ENCODE measurements at places on chromosomes 1 and 21.
A peak's percentile ranks its signal among the peaks of the same experiment; 100 is the strongest.

- DNase-seq = no peak
These were observed 209.7 kb upstream of the ST6GALNAC5 start for GRCh38 chr1:76657623-76658022.

GRCh38 chr1:36137776-36138175, 11.5 kb downstream of the TRAPPC3 start:
- no peak for DNase-seq

GRCh38 chr21:42980312-42981213, 6.2 kb downstream of the PKNOX1 start:
- DNase-seq = no peak

- DNase-seq = no peak
These were observed 71.5 kb downstream of the USP24 start for GRCh38 chr1:55143684-55144083.

DNA sequence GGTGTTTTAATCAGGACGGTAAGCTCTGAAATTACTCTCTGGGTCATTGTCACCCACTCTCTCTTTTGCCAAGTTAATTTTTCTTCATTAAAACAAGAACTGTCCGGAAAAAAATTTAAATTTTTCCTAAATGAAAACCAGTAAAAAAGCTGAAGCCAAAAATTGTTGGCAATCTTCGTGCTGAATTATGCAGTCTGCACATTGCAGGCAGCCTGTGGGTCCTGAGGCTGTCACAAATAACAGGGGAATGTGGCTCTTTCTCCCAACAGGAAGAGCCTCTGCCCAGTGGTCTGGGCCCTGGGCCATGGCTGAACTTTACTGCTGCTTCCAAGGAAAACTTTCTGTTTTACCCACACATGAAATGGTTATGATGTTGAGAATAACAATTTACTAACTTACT, 153.9 kb upstream of the SPAG17 start:
- no peak for DNase-seq

DNA sequence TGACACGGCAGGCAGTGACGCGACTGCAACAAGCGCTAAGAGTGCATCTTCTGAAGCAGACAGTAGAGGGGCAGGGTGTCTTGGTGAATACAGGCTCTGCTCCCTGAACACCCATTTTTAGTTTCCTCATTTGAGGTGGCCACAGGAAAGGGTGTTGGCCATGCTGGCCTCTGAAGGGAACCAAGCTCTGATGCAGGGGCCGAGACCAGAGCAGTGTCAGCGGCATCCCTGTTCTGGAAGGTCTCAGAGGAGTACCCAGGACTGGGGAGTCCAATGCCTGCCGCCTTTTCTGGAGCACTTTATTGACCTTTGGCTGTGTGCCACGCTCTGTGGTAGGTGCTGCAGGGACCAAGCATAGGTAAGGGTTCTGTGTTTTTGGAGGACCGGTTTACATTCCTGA, 100.4 kb downstream of the KCNJ6 start:
- DNase-seq = no peak

DNA sequence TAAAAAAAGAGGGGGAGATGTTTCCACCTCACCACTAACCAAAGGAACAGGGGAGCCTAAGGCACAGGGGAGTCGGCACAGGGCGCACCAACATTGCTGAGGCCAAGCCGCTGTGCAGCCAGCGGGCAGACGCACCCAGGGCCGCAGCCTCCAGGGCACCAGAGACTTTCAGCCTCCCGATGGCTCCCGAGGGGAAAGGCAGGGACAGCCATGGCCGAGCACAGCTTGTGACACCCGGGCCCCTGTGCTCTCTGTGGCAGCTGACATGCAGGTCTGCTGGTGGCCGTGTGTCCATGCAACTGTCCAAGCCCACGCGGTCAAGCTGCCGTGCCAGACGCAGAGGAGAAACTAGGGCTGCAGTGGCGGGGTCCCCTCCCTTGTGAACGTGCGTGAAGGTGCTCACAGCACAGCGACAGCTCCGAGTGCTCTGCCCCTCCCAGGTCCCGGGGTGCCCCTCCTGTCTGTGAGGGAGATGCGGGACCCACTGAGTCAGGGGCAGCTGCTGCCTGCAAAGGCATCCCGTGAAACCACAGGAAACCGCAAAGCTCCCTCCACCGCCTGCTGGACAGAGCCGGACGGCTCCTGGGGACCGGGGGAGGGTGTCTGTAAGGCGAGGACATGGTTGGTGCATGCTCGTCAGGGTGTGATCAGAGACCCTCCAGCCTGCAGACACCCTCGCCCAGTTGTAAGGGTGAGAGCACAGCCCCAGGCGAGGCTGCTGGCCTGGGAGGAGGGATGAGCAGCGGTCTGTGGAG, 2.5 kb downstream of the KRTAP10-11 start:
- no peak for DNase-seq

- DNase-seq = peak; percentile 74
These were observed at the start of gene BPNT1 for GRCh38 chr1:220089650-220090556. Gene BPNT1 (minus strand): TSS chr1:220089788. CDS start chr1:220079846, 9,942 bp downstream.

All from ascending aorta (tissue), 2 donors.